ENCODE measurements at places on chromosomes 6 and 20.

- no peak for DNase-seq
These were observed 53.0 kb upstream of the GPR6 start for GRCh38 chr6:109925075-109925474.

DNA sequence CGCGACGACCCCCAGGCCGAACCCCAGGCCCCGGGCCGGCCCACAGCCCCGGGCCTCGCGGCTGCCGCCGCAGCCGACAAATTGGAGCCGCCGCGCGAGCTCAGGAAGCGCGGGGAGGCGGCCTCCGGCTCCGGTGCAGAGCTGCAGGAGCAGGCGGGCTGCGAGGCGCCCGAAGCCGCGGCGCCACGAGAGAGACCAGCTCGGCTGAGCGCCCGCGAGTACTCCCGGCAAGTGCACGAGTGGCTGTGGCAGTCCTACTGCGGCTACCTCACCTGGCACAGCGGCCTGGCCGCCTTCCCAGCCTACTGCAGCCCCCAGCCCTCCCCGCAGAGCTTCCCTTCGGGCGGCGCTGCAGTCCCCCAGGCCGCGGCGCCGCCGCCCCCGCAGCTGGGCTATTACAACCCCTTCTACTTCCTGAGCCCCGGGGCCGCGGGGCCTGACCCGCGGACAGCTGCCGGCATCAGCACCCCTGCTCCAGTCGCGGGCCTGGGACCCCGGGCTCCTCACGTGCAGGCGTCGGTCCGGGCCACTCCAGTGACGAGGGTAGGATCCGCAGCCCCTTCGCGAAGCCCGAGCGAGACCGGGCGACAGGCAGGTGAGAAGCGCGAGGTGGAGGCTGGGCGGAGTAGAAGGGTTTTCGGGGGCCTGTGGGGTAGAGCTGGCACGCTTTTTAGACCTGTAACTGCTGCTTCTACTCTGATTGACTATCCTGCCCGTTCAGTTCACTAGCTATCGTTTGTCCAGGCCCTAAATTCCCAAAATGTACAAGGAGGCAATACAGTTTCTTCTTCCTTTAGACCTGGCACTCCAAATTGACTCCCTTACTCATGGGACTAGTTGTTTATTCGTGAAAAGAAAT, 654 bp downstream of the FAM8A1 start:
- DNase-seq = no peak

DNA sequence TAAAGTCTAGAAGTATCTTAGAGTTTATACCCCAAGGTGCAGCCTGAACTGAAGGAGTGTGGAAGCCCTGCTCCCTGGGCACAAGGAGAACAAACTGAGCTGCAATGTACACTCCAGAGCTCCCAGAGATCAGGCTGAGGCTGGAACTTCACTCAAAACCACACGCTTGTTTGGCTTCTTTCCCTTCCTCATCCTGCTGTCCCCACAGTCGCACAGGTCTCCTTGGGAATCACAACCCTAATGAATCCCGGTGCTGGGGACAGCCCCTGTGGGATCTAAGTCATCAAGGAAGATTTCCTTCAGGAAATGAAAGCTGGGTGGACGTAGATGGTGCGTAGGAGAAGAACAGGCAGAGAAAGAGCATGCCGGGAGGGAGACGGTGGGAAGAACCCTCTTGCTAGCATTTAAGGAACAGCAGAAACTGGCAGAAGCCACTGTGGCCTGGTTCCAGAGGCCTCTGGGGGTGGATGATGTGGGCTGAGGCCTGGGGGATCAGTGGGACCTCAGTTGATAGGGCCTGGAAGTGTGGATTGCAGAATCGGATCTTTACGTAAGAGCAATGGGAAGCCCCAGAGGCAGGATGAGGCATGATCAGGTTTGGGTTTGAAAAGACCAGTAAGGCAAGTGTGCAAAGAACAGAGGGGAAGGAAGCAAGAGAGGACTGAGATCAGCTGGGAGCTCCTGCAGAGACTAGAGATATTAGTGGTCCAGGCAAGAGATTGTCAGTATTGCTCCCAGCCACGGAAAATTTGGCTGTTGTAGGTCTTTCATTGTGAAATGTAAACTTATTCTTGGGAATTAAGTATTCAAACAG, 21.4 kb downstream of the CYP24A1 start:
- no peak for DNase-seq

DNA sequence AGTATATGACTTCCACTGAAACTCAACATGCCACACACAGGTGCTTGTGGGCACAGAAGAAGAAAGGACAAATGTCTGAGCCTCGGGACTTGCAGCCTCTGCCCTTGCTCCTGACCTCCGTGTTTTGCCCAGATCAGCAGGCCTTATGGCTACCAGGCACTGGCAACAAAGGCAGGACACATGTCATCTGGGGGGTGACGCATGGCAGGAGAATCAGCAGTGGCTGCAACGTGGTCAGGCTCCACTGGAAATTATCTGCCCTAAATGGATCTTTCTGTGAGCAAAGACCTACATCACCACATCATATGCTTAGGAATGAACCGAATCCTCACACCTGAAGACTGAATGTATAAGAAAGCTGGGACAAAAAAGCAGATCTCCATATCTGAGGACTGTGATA, 78.9 kb downstream of the ELOVL5 start:
- no peak for DNase-seq

GRCh38 chr6:144564202-144564601, 279.1 kb downstream of the UTRN start:
- no peak for DNase-seq

GRCh38 chr20:34472246-34472925, 43.8 kb upstream of the DYNLRB1 start:
- no peak for DNase-seq

DNA sequence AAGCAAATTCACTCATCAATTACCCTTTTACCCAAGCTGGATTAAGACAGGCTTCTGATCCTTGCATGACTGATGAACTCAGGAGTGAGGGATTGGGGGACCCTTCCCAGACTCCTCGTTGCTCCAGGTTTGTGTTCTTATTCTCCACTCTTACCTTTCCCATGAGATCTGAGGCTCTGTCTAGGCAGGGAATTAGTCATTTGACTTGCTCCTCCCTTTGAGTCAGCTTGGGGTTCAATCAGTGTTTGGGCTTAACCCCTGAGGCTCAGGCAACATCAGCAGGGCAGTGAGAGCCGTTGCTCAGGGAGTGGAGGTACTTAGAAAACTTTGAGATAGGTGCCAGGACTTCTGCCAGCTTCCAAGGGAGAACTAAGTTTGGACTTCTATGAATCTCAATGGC, 20.7 kb upstream of the TOX2 start:
- DNase-seq = no peak

- no peak for DNase-seq
These were observed 118.1 kb downstream of the SYNDIG1 start for GRCh38 chr20:24587384-24588046.

DNA sequence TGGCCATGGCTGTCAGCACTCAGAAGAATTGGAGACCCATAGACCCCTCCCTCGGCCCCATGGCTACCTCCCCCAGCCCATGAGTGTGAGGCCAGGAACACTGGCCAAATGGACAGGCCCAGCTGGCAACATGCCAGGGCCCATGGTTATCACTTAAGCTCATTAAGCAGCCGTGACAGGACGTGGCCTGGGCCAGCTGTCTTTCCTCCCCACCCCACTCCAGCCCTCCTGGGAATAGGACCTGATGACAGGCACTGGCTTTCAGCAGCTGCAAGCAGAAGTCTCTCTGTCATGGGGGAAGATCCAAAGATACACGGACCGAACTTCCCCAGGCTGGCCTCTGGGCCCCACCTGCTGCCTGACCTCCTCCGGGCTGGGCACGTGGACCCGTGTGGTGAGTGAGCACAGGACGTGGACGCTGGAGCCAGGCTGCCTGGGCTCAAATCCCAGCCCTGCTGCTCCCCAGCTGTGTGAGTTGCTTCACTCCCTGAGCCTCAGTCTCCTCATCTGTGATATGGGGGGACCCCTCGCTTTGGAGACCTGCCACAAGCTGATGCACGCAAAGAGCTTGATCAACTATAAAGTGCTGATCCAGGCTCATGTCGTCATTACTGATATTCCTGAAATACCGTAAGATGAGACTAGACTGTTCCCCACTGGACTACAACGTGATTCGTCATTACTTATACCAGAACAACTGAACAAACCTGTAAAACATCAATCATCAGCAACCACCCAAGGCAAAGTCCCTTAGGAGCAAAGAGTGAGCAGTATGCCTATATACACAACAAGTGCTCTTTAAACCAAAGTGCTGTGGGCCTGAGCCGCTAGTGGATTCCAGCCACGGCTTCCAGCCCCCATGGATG, 22.0 kb upstream of the VSTM2L start:
- peak; percentile 34 for DNase-seq

- no peak for DNase-seq
These were observed 5.3 kb downstream of the PLA2G7 start for GRCh38 chr6:46729787-46730326.

GRCh38 chr6:129500958-129501739, 208.8 kb downstream of the ARHGAP18 start:
- DNase-seq = no peak

DNA sequence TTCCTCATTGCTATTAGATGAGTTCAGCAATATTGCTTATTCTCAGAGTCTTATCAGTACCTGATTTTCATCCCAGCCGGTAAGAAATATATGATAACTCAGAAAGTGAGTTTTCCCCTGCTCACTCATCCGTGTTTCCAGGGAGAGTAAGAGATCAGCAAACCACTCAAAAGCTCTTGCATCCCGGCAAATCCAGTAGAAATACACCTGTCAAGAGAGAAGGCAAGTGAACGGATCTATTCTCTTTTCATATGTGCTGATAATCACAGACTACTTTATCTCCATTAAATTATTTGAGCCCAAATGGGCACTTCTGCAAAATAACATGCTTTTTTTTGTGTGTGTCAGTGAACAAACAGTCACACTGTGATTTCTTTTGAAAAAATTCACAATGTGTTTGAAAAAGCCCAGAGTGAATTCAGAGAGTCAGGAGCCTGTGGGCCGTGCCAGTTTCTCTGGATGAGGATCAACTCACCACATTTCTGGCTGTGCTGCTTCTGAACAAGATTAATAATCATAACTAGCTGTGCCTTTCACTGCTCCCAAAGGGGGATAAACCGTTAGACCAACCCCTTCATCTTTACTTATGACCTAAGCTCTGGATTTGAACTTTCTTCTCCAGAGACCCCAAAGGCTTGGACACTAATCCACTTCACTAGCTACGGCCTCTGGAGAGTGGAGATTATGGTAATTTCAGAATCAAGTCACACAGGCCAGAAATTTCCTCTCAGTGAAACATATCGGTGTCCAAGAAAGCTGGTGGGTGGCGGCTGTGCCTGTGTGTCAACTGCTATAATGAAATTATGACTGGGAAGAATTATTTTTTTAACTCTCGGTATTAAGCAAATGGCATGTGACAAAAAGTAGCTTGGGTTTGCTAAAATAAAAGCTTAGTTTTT, 44.2 kb downstream of the NOX3 start:
- DNase-seq = no peak

DNA sequence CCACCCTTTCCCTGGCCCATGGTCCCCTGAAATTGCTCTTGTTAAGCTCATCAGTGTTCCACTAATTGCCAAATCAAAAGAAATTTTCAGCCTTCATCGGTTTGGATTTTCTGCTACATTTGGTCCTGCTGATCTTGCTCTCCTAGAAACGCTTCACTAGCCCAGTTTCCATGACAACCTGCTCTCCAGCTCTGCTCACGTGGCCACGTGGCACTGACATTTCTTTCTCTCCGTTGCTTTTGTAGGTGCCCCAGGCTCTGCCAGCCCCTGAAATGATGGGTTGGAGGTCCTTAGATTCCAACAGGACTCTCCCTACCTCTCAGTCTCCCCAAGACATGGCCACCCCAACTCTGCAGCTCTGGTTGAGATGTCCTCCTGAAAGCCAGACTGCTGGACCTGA, 45.8 kb upstream of the NNAT start:
- no peak for DNase-seq

DNA sequence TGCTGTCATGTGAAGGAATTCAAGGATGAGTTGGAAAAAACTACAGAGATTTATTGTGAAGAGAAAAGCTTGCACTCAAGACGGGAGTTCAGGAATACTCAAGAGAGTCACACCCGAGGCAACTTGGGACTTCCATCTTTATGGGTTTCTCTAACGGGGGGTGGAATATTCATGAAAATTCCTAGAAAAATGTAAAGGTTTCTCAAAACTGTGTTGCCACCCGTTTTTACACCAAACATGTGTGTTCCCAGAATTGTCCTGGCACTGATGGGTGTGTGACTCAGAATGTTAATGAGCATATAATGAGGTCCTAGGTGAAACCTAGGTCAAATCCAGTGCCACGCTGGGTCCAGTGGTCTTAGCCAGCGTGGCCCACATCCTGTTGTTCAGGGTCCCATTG, 381.5 kb downstream of the CDH26 start:
- DNase-seq = no peak

DNA sequence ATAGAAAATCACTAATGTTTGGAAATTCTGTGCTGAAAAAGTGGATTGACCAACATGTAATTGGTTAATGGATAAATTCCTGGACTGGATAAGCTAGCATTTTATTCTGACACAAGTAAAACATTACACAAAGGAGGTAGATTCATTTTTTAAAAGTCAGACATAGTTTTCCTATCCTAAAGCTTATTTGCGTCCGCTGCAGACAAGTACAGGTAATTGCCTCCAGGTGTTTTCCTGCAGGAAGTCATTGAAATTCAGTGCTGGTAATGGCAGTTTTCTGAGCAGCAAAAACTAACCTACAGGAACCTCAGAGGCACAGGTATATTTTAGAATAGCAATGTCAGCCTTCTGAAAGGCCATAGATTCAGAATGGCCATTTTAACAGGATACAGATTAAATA, 20.0 kb upstream of the HIVEP1 start:
- DNase-seq = no peak

DNA sequence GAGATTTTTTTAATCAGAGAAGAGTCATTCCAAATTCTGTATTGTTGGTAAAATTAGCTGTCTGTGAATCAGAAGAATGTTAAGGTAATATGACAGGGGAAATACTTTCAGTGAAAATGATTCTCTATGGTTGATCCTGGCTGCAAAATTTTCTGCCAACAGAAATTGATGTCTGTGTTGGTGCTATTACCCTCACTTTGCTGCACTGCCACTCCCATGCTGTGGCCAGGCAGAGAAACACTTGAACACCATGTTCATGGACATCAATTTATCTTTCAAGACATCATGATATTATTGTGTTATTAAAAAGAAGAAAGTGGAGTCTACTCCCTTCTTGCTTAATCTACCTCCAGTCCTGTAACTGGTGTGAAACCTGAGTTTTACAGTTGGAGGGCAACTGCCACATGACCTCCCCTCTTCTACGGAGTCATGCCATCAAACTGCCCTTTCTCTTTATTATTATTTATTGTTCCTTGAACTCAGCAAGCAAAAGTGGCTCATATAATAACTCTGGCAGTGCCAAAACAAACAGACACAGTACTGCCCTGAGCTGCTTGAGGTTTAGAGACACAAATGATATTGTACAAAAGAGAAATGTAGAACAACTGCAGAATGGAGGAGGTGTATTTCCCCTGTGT, 288.0 kb upstream of the JAG1 start:
- DNase-seq = no peak

- DNase-seq = no peak
These were observed 3.6 kb downstream of the SOX4 start for GRCh38 chr6:21596949-21597682.

Data from NCI-H187 treated with DMSO at 0.1 percent for 48 hours (cell line).